ENCODE measurements at places on chromosomes 16 and 17.
A peak's percentile ranks its signal among the peaks of the same experiment; 100 is the strongest.

DNA sequence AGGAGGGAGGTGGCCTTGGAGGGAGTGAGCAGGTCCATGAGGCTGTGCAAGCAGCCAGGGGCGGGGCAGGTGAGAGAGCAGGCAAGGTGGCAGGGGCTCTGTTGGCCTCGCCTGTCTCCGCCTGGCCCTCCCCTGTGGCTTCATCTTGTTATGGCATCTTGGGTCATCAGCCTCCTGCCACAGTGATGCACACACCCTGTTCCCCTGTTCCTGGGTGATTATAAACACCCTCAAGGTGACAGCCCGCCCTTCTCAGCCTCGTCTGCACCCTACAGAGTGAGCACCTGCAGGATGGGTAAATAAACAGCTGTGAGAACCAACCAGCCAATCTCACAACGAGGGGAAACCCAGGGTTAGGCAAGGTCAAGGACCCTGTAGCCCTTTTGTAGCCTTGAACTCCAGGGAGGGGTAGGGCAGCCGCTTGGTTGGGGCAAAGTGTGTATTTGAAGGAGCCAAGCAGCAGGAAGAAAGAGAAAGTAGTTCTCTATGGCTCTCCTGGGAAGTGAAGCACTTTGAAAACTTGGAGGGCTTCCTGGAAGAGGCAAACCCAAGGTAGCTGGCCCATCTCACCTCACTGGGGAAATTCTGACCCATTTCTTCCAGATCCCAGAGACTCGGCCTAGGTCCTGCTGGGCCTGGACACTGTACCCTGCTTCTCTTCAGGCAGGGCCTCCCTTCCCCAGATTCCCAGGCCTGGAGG is 60.6 kb downstream of the NT5M start:
- no peak for DNase-seq

GRCh38 chr16:920051-920681 is 50.6 kb downstream of the LMF1 start:
- no peak for DNase-seq

- DNase-seq = no peak
These were observed 78.0 kb downstream of the MYO1D start for GRCh38 chr17:32798938-32799337.

DNA sequence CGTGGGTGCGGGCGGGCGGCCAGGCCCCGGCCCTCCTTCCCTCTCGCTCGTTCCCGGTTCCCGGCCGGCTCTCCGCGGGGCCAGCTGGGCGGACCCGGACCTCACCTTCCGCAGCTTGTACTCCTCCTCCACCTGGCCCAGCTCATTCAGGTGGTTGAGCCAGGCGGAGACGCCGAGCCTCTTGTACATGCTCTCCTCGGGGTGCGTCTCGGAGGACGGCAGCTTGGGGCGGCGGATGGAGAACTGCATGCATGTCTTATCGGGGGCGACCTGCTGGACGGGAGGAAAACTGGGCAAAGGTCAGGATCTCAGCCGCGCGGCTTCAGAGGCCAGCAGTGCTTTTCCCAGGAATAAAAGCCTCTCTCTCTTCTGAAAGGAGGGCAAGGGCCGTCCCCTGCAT is 85.4 kb downstream of the TBC1D16 start:
- no peak for DNase-seq

GRCh38 chr17:44221862-44222111 is 2.3 kb upstream of the UBTF start:
- peak; percentile 84 for DNase-seq

GRCh38 chr17:40306395-40306794 is 2.6 kb upstream of the RARA start:
- DNase-seq = no peak

- no peak for DNase-seq
These were observed 369.2 kb downstream of the CDH13 start for GRCh38 chr16:82995924-82996441.

- DNase-seq = no peak
These were observed 22.9 kb downstream of the CDIP1 start for GRCh38 chr16:4515611-4516233.

DNA sequence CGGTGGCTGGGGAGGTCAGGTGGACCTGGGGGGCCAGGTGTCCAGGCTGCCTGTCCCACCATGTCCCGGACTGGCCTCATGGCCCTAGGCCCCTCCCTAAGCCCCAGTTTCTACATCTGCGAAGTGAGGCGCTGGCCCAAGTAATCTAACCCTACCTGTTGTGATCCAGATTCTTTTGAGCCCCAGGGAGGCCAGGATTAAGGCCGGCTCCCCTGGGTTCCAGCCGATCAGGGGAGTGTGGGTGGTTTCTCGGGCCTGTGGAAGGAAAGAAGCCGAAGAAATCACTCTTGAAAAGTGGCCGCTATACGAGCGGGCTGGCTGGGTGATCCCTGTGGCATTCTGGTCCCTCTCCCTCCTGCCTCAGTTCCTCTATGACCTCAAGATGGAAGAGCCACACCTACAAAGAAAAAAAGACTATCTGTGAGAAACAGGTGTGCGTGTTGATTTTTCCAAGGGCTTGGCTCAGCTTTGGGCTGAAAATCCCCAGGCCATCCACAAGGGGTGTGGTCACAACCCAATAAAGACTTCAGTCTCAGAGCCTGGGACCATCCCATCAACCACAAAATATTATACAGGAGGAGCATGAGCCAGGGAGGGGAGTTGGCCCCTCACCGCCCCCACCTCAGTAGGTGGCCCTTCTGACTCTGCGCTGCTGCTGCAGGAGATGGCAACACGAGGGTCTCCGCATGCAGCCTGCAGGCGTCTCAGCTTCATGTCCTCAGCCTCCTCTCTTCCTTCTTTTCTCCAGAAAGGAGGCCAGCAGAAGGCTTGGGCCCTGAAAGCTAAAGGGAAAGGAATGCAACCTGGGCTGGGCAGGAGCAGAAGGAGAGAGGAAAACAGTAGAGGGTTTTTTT is 20.3 kb downstream of the GPR142 start:
- DNase-seq = no peak

- DNase-seq = no peak
These were observed 405.1 kb downstream of the TOX3 start for GRCh38 chr16:52141871-52142270.
